8988T (cell line): ENCODE measurements at places on chromosomes 13 and 19.
A peak's percentile ranks its signal among the peaks of the same experiment; 100 is the strongest.

DNA sequence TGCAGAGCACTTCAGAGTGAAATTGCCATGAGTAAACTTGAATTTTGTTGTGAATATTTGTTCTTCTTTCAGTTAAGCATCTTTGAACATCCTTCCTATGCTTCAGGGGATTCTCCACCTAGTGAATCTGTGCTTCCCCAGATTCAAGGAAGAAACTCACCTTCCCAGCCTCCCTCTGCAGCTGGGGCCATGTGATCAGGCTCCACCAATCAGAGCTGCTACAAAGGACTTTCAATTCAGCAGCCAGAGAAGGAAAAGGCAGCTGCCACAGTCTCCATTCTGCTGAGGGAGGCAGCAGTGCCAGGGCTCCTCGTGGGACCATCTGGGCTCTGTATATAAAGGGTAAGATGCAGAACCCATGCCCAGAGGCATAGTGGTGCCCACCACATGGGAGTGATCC is 89.7 kb upstream of the SIAH3 start:
- DNase-seq, result no peak

- DNase-seq, result no peak
Observed at GRCh38 chr13:68170961-68171360, 940.8 kb upstream of the PCDH9 start.

DNA sequence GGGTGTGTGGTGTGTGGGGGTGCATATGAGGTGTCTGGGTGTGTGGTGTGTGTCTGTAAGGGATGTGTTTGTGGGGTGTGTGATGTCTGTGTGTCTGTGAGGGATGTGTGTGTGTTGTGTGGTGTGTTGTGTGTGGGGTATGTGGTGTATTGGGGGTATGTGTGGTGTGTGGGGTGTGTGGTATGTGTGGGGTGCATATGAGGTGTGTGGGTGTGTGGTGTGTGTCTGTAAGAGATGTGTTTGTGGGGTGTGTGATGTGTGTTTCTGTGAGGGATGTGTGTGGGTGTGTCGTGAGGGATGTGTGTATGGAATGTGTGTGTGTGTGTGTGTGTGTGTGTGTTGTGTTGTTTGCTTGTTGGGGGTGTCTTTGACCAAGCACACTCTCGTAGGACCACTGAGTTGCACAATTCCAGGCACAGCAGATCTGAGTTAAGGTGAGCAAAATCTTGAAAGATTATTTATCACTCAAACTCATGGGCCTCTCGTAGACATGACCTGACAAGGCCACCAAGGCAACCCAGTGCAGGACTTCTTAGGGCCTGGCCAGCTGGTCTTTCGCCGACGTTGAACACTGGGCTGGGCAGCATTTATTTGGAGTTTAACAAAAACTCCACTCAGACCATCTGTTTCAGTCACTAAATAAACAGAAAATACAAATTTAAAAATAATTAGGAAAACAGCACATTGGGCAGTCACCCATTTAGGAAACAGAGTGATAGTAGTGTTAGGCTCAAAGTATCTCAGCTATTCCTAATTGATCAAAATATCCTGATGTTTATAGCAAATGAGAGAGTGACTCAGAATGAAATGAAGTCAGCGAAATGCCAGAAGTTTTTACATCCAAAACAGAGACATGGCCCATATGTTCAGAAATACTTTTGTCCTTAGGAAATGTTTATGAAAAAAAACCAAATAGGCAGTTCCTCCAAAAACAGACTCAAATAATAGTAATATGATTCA is 301.1 kb downstream of the FGF9 start:
- DNase-seq, result no peak

- DNase-seq, result peak; percentile 49
Observed at GRCh38 chr19:10430505-10431253, 10.3 kb downstream of the PDE4A start.

GRCh38 chr19:7815325-7815724 is 14.7 kb upstream of the EVI5L start:
- no peak for DNase-seq

- DNase-seq, result no peak
Observed at GRCh38 chr13:110387451-110388107, 80.5 kb downstream of the COL4A2 start.

GRCh38 chr19:38425810-38426466 is at the start of gene RASGRP4:
TSS of gene RASGRP4 (minus strand) at chr19:38426219. CDS start at chr19:38426091, 128 bp downstream.
- DNase-seq, result no peak

DNA sequence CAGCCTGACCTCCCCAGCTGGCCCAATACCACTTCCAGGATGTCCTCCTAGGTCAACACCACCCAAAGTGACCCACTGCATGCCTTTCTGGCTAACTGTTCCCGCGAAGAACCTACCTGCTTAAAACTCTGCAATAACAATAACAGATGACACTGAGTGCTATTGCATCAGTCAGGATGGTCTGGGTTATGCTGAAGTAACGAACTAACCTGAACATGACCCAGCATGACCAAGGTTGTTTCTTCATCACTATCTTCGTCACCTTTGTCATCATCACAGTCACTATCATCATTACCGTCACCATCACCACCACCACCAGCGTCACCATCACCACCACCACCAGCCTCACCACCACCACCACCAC is 10.6 kb upstream of the FXYD3 start:
- no peak for DNase-seq

DNA sequence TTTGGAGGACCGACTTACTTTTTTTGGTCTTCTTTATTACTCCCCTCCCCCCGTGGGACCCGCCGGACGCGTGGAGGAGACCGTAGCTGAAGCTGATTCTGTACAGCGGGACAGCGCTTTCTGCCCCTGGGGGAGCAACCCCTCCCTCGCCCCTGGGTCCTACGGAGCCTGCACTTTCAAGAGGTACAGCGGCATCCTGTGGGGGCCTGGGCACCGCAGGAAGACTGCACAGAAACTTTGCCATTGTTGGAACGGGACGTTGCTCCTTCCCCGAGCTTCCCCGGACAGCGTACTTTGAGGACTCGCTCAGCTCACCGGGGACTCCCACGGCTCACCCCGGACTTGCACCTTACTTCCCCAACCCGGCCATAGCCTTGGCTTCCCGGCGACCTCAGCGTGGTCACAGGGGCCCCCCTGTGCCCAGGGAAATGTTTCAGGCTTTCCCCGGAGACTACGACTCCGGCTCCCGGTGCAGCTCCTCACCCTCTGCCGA is 409 bp downstream of the FOSB start:
- no peak for DNase-seq

DNA sequence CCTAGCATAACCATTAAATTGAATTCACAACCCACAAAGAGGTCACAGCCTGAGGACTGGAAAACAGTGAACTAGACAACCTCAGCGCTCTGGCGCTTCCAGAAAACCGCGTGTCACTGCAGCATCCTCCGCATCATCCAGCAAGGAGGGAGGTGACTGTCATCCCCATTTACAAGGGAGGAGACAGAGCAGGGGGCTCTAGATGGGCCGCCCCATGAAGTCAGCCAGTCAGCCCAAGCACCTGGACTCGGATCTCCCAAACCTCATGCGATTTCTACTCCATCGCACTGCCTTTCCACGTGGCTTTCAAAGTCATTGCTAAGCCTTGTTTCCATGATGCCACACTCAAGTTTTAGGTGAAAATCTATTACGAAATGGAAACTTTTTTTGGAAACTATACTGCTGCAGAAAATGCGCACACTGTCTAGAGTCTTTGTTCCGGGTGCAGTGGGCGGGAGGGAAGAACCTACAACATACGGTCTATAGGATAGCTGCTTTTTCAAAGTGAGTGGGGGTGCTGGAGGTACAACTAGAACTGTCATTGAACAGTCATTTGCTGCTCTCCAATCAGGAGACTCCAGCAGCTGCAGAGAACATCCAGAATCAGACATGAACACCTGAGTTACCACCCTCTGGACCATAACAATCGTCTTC is 2.8 kb downstream of the AP3D1 start:
- DNase-seq, result peak; percentile 4

DNA sequence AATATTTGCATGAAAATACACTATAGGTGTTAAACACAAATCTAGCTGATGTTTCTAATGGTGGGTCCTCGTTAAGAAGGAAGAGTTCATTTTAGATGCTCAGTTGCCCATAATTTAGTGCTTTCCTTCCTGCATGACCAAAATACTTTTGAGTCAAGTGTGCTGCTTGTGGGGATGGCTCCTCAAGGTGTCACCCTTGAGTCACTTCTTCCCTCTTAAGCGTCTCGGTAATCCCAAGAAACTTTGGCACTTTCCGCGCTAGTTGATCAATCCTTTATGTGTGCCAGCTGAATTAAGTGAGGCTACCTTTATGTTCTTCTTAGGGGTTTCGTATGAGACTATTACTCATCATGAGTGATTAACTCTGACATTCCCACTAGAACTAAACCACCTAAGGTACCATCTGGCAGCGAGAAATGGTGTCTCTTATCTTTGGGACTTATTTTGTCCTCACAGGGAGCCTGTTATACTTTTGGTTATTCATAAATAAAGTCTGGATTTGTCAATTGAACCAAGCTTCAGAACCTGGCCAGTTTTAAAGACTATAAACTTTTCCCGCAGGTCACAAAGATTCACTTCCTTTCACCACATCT is 106.8 kb downstream of the NHLRC3 start:
- DNase-seq, result peak; percentile 15

GRCh38 chr13:109875746-109876145 is 89.4 kb upstream of the IRS2 start:
- no peak for DNase-seq

DNA sequence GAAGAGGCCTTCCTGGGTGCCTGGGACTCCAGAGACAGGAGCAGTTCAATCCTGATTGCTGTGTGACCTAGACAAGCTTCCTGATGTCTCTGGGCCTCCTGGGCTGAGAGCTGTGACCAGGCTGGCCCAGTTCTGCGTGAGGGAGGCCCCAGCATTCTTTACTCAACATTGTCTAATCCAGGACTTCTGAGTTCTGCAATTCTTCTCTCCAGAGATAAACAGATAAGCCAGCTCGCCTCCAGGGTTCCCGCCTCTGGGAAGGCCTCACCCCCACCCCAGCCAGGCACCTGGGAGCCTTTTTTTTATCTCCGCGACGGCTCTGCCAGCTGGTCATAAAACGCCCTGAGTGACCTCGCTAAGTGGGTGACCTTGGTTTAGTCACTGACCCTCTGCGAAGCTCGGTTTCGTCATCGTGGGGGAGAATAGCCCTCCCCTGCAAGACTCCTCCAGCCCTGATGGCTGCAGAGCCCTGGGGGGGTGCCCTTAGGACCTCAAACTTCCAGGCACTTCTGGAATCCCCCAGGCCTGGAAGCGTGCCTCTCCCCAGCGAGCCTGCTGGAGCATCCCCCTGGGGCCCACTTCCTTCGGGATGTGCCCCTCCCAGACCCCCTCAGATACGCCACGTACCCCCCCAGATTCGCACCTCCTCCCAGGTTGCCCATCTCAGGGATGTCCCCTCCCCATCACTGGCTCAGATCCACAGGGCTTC is 1.9 kb downstream of the SULT2B1 start:
- DNase-seq, result no peak

DNA sequence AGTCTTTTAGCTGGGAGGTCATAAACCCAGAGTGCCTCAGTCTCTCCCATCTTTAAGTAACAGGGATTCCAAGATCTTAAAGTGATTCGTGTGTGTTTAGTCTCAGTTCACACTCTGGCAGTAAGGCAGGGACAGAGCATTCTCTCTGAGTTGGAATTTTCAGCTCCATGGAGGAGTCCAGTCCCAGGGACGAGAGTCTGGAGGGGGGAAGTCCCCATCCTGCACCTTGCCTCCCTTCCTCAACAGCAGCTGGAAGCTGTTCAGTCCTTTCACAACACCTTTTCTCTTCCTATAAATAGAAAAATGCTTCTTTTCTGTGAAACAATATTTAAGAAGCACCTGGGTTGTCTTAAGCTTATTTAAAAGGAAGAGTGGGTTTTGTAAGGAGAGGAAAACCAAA is 82.0 kb downstream of the KLF5 start:
- no peak for DNase-seq

GRCh38 chr13:52644108-52644507 is 1.9 kb downstream of the HNRNPA1L2 start:
- DNase-seq, result no peak

GRCh38 chr13:72383646-72384045 is 343.8 kb downstream of the MZT1 start:
- no peak for DNase-seq

- no peak for DNase-seq
Observed at GRCh38 chr13:31978021-31978420, 53.6 kb upstream of the FRY start.

DNA sequence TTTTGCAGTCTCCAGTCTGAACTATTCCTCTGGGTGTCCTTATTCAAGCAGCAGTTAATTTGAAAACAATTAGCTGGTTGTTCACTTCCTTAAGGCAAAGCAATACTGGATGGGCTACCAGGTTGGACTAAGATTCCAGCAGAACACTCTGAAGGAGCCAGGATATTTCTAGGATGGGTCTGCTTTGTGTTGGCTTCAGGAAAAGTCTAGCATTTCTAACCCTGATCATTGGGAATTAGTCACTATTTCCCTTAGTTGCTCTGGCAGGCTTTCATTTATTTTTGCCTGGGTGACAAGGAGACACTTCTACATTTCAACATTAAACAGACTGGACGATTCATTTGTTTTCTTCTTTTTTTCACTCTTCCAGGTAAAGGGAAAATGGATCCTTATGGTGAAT is 228.4 kb downstream of the ENOX1 start:
- DNase-seq, result no peak

GRCh38 chr13:111953546-111954178 is 113.3 kb upstream of the SOX1 start:
- DNase-seq, result no peak

- DNase-seq, result no peak
Observed at GRCh38 chr13:54750521-54750920, 1721.9 kb downstream of the OLFM4 start.

GRCh38 chr19:37999309-38000213 is 92.6 kb downstream of the SIPA1L3 start:
- DNase-seq, result peak; percentile 78

DNA sequence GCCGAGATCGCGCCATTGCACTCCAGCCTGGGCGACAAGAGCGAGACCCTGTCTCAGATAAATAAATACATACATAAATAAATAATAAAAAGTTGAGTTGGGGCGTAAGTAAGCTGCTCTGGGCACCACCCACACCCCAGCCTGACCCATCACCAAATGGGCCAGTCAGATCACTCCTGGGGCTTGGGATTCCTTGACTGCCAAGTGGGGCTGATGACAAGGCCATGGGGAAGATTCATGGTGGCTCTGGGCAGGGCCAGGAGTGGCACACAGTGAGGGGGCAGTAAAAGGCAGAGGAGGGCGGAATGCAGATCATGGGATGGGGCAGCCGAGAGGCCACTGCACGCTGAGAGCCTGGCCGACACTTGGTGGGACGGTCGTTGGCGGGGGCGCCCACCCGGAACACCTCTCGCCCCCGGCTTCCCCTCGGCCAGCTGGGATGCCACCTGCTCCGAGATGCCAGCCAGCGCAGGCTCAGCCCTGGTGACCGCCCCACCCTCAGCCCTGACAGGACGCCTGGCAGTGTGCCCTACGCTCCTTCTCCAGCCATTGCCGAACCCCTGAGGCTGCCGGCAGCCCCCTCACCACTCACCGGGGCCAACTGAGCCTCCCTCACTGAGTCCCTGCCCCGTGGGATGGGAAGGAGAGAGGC is 10.9 kb downstream of the ZNF653 start:
- no peak for DNase-seq

DNA sequence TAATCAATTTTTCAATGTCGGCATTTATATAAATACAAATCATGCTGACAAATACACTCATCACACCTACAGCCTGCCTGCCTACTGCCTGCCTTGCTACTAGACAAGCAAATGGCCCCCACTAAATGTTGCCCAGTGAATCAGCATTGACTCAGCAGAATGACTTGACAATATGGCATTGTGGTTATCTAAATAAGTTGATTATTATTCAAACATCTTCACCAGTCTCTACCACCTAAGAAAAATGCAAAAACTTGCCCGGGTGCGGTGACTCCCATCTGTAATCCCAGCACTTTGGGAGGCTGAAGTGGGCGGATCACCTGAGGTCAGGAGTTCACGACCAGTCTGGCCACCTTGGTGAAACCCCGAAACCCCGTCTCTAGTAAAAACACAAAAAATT is 296.1 kb downstream of the PCDH9 start:
- DNase-seq, result no peak
